ENCODE measurements at places on chromosomes 3 and 15. TPM values are rescaled to one million over a fixed set of nuclear protein-coding genes. Genes with fewer than 3 reads are reported as not detected.

Gene THBS1
- 6.6 TPM for total RNA-seq

DNA sequence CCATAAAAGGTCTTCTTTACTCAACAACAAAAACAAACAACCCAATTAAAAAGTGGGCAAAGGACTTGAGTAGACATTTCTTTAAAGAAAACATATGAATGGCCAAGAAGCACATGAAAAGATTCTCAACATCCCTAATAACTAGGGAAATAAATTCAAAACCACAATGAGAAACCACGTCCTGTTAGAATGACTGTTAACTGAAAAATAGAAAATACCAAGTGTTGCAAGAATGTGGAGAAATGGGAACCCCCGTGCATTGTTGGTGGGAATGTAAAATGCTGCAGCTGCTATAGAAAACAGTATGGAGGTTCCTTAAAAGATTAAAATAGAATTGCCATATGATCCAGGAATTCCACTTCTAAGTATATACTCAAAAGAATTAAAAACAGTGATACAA, 34.8 kb downstream of the NMNAT3 start:
- H3K27ac ChIP-seq: no peak overlapping the region
- H3K4me3 ChIP-seq: no peak overlapping the region
- no peak for DNase-seq
- H3K27me3 ChIP-seq: no peaks in the 10 kb centered on the region
- no peaks in the 10 kb centered on the region for H3K4me1 ChIP-seq

DNA sequence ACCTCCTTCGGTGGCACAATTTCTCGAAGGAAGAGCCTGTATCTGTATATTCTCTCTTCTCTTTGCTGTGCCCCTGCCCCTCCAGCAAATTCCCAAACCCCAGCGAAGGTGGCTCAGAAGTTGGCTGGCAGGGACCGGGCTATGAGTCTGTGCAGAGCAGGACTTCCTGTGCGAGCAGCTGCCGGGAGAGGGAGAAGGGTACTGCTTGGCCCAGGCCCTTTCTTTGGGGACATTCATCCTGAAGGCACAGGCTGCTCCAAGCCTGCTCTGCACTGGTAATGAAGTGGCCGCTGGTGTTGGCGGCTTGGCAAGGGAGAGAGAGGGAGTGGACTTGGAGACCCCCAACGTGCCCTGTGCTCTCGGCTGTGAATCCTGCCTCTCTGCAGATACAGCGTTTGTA, 1.5 kb downstream of the SLC6A11 start:
- no peak overlapping the region for H3K4me3 ChIP-seq
- H3K36me3 ChIP-seq: no peaks in the 10 kb centered on the region
- no peak overlapping the region for H3K27ac ChIP-seq
- H3K4me1 ChIP-seq: no peaks in the 10 kb centered on the region

GRCh38 chr15:28147801-28148200, 48.7 kb upstream of the OCA2 start:
- no peak overlapping the region for H3K4me3 ChIP-seq
- no peaks in the 10 kb centered on the region for H3K4me1 ChIP-seq
- no peaks in the 10 kb centered on the region for H3K27me3 ChIP-seq
- H3K27ac ChIP-seq: no peak overlapping the region
- DNase-seq: no peak
- H3K36me3 ChIP-seq: no peaks in the 10 kb centered on the region

GRCh38 chr15:25181293-25182097, 226.7 kb downstream of the SNRPN start:
- no peak for DNase-seq
- H3K4me3 ChIP-seq: no peak overlapping the region
- no peaks in the 10 kb centered on the region for H3K27me3 ChIP-seq
- H3K4me1 ChIP-seq: no peaks in the 10 kb centered on the region
- H3K36me3 ChIP-seq: no peaks in the 10 kb centered on the region
- no peak overlapping the region for H3K27ac ChIP-seq

DNA sequence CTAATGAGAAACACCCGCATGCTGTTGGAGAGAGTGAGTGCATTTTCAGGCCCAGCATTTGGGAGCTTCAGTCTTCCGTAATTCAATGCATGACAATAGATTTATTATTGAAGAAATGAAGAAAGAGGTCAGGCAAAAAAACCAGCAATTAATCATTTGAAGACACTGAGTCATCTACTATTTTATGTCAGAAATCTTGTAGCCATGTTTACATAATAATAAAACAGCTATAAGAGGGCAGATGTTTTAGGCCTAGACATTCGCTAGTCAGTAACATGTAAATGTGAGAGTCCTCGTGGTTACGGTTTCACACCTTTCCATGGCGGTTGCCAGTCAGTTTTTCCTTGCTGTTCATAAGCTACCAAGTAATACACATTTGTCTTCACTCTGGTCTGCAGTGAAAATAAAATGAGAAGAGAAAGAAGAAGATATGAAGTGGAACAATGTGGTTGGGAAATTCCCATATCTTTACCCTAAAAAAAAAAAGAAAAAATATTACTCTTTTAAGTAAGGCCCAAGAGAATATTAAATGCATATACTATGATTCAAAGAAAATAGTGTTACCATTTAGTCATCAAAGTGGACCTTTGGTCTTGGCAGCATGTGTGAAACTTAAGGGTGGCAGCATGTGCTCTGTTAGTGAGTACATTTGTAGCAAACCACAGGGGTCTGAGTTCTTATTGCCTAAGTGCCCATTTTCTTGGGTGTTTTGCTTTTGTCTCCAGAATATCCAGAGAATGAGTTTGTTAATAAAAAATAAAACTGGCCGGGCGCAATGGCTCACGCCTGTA, 140.5 kb upstream of the TBL1XR1 start:
- H3K4me1 ChIP-seq: peaks cover 19% of the 10 kb centered on the region
- no peak overlapping the region for H3K4me3 ChIP-seq
- no peak overlapping the region for H3K27ac ChIP-seq
- no peaks in the 10 kb centered on the region for H3K27me3 ChIP-seq

GRCh38 chr15:40932156-40932555, 3.0 kb downstream of the DLL4 start:
- no peak overlapping the region for H3K27ac ChIP-seq
- H3K4me1 ChIP-seq: peaks cover 27% of the 10 kb centered on the region
- H3K27me3 ChIP-seq: peaks cover 33% of the 10 kb centered on the region
- no peaks in the 10 kb centered on the region for H3K36me3 ChIP-seq
- DNase-seq: no peak
- H3K4me3 ChIP-seq: no peak overlapping the region

- no peaks in the 10 kb centered on the region for H3K4me1 ChIP-seq
- no peak overlapping the region for H3K4me3 ChIP-seq
- no peaks in the 10 kb centered on the region for H3K36me3 ChIP-seq
- no peaks in the 10 kb centered on the region for H3K27me3 ChIP-seq
Measured at GRCh38 chr3:101069901-101070798, 76.9 kb upstream of the ABI3BP start.

DNA sequence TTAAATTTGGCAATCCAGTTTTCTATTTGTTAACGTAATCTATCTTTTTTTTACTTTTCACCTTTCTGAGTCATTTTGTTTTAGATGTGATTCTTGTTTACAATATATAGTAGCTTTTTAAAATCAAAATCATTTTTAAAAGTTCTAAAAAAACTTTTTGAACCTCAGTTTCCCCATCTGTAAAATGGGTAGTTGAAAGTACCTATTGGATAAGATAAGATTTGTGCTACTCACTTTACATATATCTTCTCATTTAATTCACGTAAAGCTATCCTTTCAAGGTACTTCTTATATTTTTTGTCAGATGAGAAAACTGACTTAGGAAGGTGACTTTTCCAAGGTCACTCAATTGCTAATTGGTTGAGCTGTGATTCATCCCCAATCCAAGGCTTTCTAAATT, 153.2 kb downstream of the EEFSEC start:
- no peak overlapping the region for H3K4me3 ChIP-seq
- no peak overlapping the region for H3K27ac ChIP-seq
- no peak for DNase-seq
- H3K4me1 ChIP-seq: no peaks in the 10 kb centered on the region

Gene SLC26A6
- total RNA-seq: 28.6 TPM

Gene SOX2
- not detected for total RNA-seq

- H3K4me3 ChIP-seq: no peak overlapping the region
- DNase-seq: no peak
- no peak overlapping the region for H3K27ac ChIP-seq
- H3K4me1 ChIP-seq: peaks cover 26% of the 10 kb centered on the region
- H3K36me3 ChIP-seq: no peaks in the 10 kb centered on the region
- no peaks in the 10 kb centered on the region for H3K27me3 ChIP-seq
Measured at GRCh38 chr3:45498532-45498931, 96.0 kb upstream of the LIMD1 start.

GRCh38 chr3:8885536-8886316, 77.5 kb downstream of the RAD18 start:
- peaks cover 4% of the 10 kb centered on the region for H3K36me3 ChIP-seq
- DNase-seq: no peak
- no peaks in the 10 kb centered on the region for H3K27me3 ChIP-seq
- H3K4me3 ChIP-seq: no peak overlapping the region

Gene KNL1
- 19.5 TPM for total RNA-seq

Data from CD8-positive, alpha-beta memory T cell (primary cell).